Fibroblast of skin of right quadriceps (primary cell): ENCODE measurements at places on chromosomes 4 and X.
A peak's percentile ranks its signal among the peaks of the same experiment; 100 is the strongest.

GRCh38 chrX:77396781-77397180 is 50.4 kb upstream of the FGF16 start:
- DNase-seq, result no peak

DNA sequence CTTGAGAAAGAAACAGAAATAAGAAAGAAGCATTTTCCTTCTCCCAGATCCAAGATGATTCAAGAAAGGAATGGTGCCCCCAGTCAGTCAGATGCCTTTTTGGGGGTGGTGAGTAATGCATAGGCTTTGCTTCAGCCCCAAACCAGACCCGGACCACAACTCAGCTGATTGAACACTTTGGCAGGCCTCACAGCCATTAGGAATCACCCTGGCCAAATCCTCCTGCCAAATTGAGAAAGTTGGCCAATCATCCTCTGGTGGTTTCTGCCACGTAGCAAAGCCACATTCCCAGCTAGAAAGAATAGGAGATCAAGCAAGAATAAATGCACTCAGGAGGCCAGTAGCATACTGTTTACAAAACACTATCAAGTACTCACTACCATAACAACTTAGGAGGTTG is 33.7 kb downstream of the FRMD7 start:
- DNase-seq, result peak; percentile 41

- no peak for DNase-seq
Observed at GRCh38 chr4:34362654-34363053, 1881.7 kb downstream of the ARAP2 start.

DNA sequence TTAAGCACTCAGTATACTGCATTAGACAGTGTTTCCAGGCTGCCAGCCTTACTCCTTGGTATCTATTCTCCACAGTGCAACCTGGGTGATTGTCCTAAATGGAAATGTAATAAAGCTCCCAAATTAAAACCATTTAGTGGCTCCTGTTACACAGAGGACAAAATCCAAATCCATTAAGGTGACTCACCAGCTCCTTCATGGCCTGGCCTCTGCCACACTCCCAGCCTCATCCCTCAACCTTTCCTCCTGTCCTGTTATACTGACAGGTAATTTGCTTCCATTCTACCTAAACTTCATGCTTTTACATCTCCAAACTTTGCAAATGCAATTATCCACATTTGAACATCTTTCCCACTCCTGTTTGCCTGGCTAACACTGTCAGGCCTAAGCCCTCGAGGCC is 140.3 kb downstream of the INPP4B start:
- no peak for DNase-seq

DNA sequence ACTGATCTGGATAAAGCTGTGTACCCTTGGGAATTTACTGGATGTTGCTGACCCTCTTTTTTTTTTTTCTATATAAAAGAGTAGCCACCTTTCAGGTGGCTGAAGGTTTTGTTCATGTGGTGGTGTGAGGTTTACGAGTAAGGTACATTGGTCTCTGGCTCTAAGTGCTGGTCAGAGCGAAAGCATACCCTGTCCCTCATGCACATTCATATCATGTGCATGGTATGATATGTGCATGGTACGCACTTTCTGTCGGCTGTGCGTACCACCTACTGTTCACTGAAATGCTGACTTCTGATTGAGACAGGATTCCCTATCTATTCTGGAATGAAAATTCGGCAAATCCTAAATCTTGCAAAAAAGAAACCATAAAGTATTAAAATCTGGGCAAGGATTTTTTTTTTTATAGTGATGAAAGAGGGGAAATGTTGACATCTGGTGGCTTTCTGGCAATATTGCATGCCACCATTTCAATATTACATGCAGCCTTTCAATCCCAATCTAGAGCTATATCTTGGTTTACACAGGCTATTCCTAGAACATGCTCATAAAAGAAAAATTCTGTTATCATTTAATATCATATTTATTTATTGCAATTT is 32.8 kb downstream of the FAM149A start:
- peak; percentile 9 for DNase-seq

GRCh38 chr4:158496030-158496741 is 25.5 kb upstream of the RXFP1 start:
- DNase-seq, result no peak

GRCh38 chr4:156959298-156959702 is 12.3 kb downstream of the PDGFC start:
- peak; percentile 88 for DNase-seq

GRCh38 chr4:112968451-112969159 is 80.8 kb upstream of the ANK2 start:
- DNase-seq, result peak; percentile 35

GRCh38 chr4:114108869-114109268 is 129.4 kb upstream of the ARSJ start:
- DNase-seq, result peak; percentile 28
